ENCODE measurements at places on chromosomes 13 and 19.

DNA sequence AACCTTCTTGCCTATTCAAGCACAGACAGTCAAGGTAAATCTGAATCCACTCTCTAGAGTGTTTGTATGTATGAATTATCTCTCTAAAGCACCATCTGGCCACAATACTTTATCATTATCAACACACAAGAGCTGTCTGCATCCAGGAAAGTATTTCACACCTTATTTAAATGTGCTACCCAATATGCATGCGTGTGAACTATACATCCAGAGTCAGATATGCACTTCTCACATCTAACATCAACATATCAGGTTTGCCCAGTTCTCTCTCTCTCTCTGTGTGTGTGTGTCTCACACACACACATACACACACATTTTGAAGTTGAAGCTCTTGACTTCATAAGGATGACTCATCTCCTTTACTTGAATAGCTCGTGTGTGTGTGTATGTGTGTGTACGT lies 697.5 kb upstream of the PCDH20 start:
- DNase-seq, result no peak

DNA sequence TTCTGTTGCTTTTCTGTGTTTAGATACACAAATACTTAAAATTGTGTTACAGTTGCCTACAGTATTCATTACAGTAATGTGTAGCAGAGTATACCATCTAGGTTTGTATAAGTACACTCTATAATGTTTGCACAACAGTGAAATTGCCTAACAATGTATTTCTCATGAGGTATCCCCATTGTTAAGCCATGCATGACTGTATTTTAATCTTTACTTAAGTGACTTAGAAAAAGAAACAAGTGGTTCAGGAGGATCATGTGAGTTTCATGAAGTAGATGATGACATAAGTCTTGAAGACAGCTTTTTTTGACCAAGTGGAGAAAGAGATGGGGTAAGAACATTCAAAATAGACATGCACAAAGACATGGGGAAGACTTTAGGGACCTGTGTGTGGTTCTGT lies 8.4 kb upstream of the KCTD4 start:
- DNase-seq, result no peak

DNA sequence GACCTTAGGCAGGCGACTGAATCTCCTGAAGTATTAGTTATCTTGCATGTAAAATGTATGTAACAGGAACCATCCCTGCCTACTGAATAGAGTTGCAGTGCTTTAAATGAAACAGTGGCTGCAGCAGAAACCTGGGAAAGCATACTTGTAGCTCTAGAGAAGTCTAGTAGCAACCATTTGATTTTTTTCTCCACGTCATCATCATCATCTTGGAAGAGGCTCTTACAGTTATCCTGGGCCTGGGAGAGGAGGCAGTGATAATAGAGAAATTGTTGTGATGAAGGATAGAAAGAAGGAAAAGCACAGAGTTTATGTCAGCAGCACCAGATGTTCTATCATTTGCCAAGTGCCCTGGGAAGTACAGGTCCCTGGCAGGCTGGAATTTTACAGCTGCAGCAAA lies 377.6 kb downstream of the ITGBL1 start:
- no peak for DNase-seq

DNA sequence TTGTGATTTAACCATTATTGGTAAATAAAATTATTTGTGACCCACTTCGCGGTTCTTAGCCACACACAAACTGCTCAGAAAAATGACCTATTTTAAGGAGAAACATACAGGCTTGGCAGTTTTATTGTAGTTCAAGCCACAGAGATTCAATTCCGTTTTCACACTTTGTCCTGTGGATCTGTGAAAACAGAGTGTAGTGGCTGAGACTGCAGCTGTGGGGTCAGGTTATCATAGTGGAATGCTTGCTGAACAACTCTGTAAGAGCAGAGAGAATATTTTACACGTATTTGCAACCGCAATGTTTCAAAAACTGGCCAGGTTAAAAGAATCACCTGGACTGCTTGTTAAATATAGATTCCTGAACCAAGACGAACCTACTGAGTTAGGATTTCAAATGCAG lies 292.5 kb downstream of the GPC5 start:
- DNase-seq, result no peak

GRCh38 chr13:47718556-47718955 lies 282.5 kb downstream of the SUCLA2 start:
- DNase-seq, result no peak

DNA sequence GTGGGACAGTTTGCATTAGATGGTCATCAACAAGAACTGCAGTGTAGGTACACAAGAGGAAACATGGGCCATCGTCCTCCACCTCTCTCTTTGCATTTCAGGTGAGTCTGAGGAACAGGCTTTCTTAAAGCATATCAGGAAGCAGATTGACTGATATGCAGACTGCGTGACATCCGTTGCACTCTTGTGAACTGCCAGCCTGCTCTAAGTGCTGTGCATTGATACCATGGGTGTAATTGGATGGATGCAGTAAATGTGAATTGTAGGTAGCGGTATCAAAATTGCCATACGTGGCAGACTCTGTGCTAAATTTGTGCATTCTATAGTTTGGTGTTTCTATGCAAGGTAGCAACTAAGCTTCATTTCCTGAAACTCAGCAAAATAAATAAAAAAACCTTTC lies 1008.3 kb downstream of the EFNB2 start:
- DNase-seq, result no peak

DNA sequence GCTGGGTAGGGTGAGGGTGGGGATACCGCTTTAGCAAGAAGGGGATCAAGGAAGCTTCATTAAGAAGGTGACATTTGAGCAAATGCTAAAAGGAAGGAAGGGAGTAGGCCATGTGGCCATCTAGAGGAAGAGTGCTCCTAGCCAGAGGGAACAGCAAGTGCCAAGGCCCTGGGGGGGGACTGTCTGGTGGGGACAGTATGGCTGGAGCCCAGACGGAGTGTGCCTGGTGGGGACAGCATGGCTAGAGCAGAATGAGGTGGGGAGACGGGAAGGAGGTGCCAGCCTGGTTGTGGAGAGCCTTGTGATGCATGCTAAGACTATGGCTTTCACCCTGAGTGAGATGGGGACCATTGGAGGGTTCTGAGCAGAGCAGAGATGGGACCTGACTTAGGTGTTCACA lies 2.1 kb upstream of the TGFB1 start:
- DNase-seq, result no peak

- DNase-seq, result peak; percentile 15
Observed at GRCh38 chr13:113592571-113592970, 8.0 kb downstream of the TFDP1 start.

- DNase-seq, result no peak
Observed at GRCh38 chr13:112808377-112809140, 118.7 kb downstream of the ATP11A start.

DNA sequence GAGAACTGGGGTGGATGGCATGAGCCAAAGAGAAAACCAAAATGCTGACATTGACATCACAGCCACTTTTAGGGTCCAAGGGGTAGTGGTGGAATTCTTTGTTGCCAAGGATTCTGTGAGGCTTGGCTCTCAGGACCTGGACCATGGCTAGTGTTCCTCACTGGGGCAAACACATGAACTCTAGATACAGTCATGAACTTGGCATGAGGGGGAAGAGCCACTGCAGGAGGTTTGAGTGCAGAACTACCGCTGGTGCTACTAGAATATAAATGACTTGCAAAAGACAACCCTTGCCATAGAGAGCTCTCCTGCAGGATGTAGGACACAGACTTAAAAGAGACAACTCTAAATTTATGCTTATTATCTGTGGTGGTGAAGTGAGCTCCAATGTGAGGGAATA lies 29.8 kb upstream of the FRY start:
- no peak for DNase-seq

DNA sequence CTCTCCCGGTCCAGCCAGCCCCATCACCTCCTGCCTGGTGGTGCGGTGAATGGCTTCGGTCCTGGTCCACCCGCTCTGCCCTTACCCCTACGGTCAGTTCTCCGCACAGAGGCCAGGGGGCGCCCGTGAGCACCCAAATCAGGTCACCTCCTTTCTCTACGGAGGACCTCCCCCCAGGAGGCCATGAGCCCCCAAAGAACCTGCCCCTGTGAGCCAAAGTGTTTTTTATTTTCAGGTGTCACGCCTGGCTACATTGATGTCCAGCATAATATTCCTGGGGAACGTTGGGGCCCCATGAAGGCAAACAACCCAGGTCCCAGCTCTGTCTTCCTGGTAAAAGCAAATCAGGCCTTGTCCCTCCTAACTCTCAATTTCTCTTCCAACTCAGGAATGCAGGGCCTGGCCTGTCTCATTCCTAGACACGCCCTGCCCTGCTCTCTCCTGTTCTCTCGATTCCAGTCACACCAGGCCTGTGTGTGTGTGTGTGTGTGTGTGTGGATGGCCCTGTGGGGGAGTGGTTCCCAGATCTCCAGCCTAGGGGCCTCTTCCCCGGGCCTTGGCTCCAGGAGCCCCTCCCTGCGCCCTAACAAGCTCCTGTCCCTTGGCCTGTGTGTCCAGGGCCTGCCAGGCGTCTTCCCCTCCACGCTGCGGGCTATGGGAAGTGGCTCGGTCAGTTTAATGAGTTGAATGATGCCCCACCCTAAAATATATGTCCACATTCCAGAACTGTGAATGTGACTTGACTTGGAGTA lies 9.7 kb upstream of the GIPC1 start:
- DNase-seq, result peak; percentile 92

GRCh38 chr13:24104723-24105122 lies 55.8 kb upstream of the SPATA13 start:
- DNase-seq, result no peak

DNA sequence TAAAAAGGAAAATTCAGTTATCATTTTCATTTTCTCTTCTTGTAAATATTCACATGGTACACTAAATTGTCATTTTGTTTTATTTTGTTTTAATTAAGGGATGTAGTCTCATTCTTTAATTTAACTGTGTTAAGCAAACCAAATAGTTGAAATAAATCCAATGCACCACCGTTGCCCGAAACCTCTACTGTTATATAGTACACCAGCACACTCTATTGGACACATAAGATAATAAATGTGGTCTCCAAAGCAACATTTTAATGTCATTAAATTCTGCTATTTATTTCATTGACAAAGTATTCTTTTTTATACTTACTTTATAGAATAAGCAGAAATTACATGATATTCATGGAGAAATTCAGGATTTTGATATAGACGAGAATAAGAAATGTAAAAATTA lies 156.4 kb upstream of the FREM2 start:
- DNase-seq, result no peak

DNA sequence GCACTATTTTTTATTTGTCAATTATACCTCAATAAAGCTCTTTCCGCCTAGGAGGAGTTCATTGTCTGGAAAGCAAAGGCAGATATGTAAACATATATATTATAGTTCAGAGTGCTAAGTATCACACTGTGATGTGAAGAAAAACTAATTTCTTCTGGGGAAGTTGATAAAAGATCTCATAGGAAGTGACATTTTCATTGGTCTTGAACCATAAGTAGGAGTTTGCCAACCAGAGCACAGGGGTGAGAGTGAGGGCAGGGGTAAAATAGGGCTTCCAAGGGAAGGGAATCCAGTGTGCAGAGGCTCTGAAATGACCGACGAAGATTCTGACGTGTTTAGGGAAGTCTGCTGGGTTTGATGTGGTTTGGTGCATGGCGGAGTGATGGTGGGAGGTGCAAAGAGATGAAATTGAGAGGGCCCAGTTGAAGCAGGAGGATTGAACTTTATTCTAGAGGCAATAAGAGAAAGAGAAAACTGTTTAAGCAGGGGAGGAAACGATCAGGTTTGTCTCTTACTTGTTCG lies 780 bp upstream of the GTF2F2 start:
- DNase-seq, result no peak

DNA sequence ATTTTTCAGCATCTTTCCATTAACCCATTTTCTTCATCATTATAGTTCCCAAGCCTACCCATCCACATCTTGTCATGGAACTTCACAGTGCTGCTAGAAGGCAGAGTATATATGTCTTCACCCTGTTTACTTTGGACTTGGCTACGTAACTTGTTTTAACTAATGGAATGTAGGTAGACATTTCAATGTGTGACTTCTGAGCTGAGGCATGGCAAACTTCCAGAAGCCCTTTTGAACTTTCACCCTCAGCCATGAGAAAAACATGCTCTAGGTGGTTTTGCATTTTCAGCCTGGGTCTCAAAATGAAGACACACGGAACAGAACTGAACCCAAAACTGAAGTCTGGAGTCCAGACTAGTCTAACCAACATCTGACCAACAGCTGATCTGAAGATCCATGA lies 3.2 kb downstream of the TEX30 start:
- DNase-seq, result no peak

- DNase-seq, result no peak
Observed at GRCh38 chr19:54160182-54160811, 776 bp upstream of the LENG1 start.

DNA sequence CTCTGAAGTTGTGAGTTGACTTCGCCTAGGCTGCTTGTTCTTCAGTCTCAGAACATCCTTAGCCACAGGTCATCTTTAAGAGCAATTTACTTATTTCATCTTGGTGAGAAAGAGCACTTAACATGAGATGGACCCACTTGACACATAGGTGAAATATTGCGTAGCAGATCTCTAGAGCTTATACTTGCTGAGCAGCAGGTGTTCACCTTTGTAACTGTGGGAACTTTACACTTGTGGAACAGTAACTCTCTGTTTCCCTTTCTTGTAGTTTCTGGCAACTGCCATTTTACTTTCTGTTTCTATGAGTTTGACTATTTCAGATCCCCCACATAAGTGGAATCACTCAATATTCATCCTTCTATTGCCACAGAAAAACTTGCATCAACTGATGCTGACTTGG lies 95.7 kb downstream of the SLC10A2 start:
- DNase-seq, result no peak

GRCh38 chr19:30966486-30966885 lies 382.8 kb downstream of the TSHZ3 start:
- DNase-seq, result no peak

- DNase-seq, result no peak
Observed at GRCh38 chr19:870963-871401, 11.5 kb downstream of the CFD start.

DNA sequence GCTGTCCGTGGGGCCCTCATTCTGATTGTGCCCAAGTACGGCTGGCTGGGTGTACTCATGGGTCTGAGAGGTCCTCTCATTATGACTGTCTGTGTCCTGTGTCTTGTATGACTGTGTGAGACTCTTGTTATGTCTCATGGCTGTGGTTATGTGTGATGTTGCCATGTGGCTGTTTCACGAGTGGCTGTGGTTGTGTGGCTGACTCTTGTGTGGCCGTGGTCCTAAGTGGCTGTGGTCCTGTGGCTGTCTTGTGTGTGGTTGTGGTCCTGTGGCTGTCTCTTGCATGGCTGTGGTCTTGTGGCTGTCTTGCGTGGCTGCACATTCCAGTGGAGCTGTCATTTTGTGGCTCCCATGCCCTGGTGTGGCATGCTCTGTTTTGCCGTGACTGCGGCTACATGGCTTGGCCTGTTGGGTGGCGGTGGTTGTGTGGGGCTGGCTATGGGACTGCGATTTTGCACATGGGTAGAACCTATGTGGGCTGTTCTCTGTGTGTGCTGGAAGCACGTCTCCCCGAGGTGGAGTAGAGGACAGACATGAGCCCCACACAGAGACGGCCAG lies 2.5 kb downstream of the LYL1 start:
- DNase-seq, result no peak

Measured in RWPE2 (cell line).